ENCODE measurements at places on chromosomes 4 and X.

DNA sequence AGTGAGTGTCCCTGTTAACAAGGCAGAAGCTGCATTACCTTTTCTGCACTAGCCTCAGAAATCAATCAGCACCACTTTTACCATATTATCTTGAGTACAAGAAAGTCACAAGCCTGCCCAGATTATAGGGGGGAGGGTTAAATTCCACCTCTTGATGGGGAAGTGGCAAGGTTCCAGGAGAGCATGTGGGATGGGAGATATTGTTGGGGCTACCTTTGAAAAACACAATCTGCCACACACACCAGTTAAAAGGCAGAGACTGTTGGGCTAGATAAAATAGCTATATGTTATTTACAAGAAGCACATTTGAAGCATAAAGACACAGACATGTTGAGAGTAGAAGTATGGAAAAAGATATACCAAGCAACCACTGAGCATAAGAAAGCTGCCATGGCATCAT is 6.6 kb upstream of the AVPR2 start:
- DNase-seq: no peak

GRCh38 chr4:96093057-96093456 is 253.2 kb downstream of the PDHA2 start:
- no peak for DNase-seq

DNA sequence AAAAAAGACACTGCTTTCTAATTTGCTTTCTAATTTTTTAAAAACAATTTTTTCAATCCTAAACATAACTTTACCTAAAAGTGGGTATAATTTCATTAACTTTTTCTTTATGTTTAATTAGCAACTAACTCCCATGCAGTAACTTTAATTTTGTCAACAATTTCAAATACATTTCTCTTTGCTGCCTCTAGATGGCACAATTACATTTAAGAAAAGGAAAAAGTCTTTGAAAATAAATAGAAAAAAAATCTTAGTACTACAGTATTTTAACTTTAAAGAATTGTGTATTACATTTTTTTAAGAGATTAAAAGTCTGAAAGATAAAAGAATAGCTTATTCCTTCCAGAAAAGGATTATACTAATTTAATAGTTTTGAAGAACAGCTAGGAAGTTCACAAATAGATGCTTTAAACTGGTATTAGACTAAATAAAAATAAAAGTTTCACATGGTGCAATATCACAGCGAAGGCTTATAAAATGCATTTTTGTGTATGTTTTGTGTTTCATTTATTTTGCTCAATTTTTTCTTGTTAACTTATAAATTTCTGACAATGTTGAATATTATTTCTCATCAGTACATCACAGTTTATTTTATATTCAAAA is 105.1 kb downstream of the ADGRA3 start:
- no peak for DNase-seq

DNA sequence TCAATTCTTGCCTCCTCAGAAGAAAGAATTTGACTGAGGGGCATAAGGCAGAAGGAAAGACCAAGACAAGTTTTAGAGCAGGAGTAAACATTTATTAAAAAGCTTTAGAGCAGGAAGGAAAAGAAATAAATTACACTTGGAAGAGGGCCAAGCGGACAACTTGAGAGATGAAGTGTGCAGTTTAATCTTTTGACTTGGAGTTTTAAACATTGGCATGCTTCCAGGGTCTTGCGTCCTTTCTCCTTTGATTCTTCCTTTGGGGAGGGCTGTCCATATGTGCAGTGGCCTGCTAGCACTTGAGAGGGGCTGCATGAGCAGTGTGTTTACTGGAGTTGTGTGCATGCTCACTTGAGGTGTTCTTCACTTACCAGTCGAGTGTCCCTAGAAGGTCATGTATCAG is 275.8 kb upstream of the IL1RAPL1 start:
- DNase-seq: no peak

GRCh38 chr4:21765810-21766407 is 182.7 kb downstream of the KCNIP4 start:
- DNase-seq: no peak

DNA sequence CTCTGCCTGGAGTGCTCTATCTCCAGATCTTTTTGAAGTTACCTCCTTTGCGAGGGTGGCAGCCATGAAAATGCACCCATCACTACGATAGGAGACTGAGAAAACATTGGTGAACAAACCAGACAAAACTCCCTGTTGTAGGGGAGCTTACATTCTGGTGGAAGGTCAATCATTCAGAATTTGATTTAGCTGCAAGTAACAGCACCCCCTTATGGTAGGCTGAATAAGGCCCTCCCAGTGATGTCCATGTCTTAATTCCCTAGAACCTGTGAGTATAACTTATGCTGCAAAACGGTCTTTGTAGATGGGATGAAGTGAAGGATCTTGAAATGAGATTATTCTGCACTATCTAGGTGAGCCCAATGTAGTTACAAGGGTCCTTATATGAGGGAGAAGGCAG is 5.6 kb upstream of the TEC start:
- DNase-seq: no peak

GRCh38 chr4:181618896-181619295 is 624.3 kb upstream of the TENM3 start:
- no peak for DNase-seq

DNA sequence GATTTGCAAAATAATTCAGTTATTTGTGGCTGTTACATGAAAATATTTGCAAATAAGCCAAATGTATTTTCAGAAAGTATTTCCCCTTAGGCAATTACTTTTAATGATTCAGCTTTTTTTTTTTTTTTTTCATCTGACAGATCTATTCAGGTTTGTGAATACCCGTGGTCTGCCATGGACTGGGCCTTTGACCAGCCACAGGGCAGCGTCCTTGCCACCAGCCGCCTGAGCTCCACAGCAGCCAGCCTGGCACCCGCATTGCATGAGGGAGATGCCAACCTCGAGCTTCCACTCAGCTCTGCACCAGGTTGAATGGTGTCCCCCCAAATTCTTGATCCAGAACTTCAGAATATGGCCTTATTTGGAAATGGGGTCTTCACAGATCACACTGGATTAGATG is 14.7 kb downstream of the TMEM271 start:
- DNase-seq: no peak

GRCh38 chr4:81146466-81146865 is 68.6 kb downstream of the PRKG2 start:
- DNase-seq: no peak

- no peak for DNase-seq
Measured at GRCh38 chr4:169239221-169239905, 31.4 kb downstream of the SH3RF1 start.

DNA sequence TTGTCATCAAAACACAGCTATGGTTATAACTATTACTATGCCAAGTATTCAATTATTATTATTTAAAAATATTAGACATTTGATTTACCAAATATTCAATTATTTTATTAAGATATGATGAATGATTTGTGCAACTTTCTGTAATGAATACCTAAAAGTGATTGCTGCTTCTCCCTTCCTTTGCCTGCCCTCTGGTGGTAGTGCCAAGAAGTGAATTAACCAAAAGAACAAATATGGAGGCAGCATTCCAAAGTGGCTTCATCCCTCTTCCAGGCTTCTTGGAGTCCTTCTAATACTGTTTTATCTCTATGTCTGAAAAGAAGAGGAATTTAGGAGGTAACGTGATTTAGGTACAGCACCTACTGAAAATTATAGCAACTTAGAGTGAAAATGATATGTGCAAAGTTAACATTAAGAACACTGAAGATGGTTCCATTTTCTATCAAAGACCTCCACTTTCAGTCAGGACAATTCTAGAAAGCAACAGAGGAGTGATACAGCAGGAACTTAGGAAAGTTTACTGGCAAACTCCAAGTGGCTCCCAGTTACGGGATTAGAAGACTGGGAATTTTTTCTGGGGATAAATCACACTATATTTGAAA is 43.0 kb downstream of the ENPEP start:
- DNase-seq: no peak

DNA sequence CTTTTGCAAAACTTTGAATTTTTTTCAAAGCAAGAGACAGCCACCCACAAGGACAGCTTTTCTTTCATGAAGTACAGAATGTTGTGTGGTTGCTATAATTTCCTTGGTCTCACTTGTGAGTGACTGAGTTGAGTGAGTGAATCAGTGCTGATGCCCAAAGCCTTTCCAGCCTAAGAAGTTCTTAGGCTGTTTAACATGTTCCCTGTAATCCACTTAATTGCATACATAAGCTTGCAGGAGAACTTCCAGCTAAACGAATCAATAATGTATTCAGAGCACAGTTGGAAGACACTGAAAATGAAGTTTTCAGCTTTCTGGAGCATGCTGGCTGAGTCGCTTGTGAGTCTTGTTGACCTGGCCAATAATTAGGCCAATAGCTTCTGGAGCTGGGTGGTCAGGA is 42.0 kb upstream of the GK2 start:
- no peak for DNase-seq

DNA sequence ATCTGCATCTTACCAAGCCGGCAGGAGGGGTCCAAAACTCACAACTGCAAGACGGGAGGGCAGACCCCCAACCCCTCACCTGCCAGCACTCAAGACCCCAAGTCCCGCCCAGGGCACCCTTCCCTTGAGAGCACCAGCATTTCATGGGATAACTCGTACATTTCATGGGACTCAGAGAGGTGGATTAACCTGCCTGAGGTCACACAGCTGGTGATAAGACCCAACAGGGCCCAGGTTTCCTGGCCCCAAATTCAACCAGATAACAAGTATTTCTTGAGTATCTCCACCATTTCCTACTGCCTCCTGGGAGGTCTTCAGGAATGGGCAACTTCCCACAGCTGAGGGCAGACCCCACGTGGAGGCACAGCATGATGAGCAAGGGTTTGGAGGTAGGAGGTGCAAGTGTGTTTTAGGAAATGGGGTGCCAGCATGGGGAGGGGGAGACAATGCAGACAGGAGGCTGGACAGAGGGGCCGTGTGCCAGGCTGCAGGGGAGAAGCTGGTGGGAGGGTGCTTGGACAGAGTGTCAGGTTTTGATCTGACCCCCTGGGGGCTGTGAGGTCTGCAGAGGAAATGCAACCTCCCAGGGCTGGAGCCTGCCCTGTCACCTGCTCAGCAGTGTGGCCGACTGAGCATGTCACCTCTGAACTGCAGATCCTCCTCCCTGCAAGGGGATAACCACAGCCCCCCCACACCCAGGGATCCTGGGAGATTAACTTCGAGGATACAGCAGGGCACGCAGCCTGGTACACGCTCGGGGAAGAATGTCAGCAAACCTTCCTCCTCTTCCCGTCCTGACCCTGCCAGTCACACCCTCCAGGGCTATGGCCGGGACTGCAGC is 4.4 kb downstream of the ADRA2C start:
- DNase-seq: no peak

GRCh38 chr4:5971078-5971450 is 47.2 kb downstream of the C4orf50 start:
- DNase-seq: no peak

DNA sequence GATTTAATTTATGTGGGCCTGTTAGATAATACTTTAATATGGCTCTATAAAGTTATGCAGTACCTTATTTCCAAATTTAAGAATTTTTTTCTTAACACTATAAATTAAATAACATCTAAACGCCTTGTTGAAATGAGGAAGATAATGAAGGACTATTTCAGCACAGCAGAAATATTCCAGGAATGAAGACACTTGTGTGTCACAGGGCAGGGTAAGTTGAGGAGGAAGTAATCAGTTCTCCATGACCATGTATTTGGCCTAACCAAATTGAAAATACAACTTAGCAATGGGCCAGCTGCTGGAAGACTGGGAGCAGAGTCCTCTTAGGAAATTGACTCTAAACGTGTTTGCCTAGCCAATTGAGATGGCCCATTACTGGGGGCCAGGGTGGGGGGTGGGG is 16.9 kb downstream of the CXCL3 start:
- no peak for DNase-seq

DNA sequence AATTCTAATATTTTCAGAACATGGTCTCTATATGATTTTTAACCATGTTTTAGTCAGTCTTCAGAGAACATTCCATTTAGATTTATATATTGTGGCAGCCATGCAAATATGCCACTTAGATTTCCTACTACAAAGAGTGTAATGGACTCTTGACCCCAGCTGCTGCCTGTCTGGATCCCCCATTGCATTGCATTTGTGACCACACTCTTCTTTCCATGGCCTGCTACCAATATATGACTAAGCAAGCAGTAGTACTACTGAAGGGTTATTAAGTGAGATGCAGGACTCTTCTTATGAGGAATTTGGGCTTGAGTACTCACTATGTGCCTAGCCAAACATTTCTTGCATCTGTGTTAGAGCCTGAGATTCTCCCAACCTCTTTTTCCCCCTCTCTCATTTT is 306.8 kb downstream of the PDHA2 start:
- DNase-seq: no peak

DNA sequence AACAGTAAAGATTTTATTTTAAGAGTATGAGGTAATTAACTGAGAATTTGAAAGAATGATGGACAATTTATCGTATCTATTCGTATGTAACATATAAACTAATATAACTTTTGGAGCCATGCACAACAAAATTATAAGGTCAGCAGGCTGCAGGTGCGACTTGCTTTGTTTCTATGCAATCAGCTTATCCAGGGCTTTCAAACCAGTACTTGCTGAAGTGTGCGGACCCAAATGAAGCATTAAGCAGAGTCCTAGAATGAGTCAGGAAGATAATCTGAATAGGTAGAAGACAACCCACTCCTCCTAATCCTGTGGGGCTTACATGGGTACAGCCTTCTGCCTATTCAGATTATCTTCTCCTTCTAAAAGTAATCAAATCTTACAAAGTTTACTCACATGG is 2.1 kb downstream of the NSD2 start:
- DNase-seq: no peak

- DNase-seq: no peak
Measured at GRCh38 chr4:154234576-154234975, 257.0 kb downstream of the DCHS2 start.

DNA sequence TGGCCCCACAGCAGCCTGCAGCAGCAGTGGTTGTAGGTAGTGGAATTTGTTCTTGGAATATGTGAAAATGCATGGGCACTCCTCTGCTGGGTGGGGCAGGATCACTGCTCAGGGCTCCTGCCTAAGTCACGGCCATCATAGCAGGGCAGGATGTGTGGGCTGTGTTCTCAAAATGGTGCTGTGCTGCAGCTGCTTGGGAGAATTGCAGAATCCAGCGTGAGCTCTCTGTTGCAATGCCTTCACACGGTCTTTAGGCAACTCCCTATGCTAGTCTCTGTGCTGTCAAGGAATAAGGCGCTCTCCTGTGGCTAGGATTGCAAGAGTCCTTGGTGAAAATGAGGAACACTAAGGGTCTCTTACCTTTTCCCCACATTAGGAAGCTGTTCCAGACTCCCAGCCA is 42.9 kb downstream of the F8 start:
- no peak for DNase-seq

DNA sequence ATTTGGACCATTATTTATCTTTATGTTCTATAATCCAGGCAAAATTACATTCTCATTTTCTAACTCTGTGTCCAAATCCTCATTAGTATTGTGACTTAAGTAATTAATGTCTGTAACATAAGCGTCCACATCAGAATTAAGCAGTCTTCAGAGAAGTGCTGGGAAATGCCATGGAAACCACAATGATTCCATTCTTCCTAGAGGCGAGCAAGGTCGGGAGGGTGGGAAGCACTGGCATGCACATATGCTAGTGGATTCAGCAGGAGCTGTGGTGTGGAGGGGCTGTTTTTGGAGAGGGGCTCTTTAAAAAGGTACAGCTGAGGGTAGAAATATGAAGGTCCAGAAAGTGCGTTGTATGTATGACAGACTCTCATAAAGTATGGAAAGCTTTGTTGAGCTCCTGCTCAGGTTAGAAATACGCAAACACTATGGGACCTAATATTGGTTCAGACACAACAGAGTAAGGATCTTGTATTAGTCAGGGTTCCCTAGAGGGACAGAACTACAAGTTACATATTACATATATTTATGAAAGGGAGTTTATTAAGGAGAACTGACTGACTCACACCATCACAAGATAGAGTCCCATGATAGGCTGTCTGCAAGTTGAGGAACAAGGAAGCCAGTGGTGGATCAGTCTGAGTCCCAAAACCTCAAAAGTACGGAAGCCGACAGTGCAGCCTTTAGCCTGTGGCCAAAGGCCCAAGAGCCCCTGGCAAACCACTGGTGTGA is 61.5 kb downstream of the GLRA2 start:
- no peak for DNase-seq
